Stimulated activated CD4-positive, alpha-beta T cell treated with anti-CD3 and anti-CD28 coated beads, Interleukin-12 subunit alpha, Interleukin-12 subunit beta, amount 100 ng/mL, for 4 hours (primary cell): ENCODE measurements at places on chromosomes 16 and 17.

DNA sequence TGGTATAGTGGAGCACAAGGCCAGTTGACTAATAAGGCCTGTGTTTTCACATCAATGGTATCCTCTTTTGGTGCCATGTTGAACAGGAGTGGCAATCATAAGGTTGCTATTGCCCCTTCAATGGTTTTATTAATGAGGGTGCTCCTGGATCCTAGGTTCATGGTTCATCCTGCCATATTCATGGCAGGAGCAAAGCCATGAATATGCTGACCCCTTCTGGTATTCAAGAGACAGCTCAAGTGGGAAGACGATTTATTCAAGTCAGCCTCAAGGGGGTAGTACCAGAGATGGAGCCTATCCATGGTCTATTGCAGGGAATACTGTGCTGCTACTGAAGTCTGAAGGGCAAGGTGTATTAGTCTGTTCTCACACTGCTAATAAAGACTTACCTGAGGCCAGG lies 2.6 kb downstream of the ABCA9 start:
- no peak for DNase-seq

- DNase-seq, result no peak
Measured at GRCh38 chr16:84115919-84116719, 623 bp downstream of the MBTPS1 start.

DNA sequence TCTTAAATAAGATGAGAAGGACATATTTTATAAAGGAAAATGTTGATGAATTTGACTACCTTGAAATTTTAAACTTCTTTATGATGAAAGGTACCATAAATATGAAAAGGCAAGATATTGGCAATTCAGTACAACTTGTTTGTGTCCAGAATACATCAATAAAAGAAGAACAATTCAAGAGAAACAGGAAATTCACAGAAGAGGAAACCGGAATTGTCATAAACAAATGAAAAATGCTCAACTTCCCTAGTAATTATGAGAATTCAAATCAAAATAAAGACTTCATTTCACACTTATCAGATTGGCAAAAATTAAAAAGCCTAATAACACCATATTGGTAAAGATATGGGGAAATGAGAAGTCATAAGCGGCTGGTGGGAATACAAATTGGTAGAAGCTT lies 54.3 kb downstream of the WSB1 start:
- DNase-seq, result no peak

DNA sequence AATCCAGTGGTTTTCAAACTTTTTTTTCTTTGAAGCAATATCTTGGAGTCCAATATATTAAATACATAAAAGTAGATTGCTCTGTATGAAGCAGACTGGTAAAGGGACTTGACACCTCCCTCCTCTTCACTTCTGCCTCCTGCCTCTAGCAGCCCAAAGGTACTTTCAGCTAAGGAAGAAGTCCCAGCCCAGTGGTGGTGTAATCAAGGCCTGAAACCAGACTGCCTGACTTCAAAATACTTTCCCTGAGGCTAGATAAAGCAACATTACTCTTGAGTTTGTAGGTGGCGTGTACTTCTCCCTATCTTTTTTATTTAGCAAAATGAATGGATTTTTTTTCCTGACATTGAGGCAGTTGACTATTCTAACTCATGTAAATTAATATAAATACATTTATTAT lies 122.4 kb upstream of the TMEM97 start:
- no peak for DNase-seq

DNA sequence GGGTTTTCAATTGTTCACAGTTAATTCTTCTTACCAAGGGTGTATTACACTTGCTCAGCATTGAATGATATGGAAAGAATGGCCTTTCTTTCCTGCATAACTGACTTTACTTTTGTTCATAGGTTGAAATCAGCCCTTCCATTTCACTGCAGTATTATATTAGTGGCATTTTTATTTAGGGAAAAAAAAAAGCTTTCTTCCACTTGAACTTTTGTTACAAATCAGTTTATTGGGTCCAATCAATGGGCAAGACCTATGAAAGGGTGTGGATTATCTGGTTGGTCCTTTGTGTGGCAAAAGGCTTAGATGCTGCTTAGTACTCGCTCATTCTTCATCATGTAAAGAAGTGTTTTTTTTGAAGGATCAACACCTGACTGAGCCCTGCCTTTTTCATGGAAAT lies 74.1 kb downstream of the WNT3 start:
- DNase-seq, result no peak

DNA sequence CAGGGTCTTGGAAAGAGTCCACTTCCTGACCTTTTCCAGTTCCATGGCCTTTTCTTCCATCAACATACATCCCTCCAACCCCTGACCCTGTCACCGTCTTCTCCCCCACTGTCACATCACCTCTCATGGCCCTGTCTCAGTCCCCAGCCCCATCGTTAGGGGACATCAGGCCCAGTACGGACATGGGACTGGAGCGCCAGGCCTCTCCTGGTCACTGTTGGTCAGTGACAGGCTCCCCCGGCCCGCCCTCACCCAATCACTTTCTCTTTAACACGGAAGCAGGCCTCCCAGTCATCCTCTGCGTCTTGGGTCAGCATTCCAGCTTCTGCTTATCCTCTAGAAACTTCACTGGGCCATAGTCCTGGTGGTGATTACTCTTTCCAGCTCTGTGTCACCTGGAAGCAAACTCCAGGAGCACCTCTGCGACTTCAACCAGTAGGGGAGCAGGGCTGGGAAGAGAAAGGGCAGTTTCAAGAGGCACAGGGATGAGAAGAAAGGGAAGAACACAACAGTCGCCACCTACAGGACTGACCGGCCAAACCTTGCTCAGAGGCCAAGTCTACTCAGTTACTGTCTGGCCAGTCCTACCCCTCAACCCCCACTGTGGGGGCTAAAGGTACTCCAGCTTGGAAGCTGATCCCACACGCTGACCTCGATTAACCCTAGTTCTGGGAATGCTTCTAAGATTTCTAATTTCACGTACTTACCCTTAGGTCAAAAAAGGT lies 15.9 kb upstream of the ICAM2 start:
- DNase-seq, result no peak

GRCh38 chr17:17966399-17966798 lies 5.8 kb downstream of the TOM1L2 start:
- DNase-seq, result no peak

DNA sequence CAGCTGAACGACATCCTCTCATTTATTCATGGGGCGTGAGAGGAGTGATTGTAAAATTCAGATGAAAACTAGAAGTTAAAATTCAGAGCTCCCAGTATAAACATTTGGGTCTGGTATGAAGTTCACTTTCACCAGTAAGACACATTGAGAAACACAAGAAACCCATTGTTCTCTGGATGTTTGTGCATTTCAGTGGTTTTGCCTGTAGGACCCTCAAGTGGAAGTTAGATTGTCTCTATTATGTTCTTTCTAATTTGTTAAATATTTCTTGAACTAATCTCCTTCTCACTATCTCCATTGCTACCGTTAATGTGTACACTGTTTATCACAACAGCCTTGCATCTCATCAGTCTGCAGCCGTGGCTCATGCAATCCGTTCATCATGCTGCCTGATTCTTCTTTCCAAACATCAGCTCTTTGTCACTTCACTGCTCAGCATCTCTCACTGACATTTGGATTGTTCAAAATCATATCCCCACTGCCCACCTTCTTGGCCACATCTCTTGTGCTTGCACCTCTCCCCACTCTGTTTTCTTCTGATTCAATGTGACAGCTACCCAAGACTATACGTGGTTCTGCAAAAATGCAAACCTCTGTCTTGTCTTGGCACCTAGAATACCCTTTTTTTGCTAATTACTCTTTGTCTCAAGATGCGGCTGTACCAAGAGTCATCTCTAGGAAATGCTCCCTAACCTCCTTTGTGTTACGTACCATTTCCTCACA lies 49.5 kb downstream of the HLF start:
- no peak for DNase-seq

GRCh38 chr17:61504697-61505096 lies 52.5 kb downstream of the TBX4 start:
- no peak for DNase-seq

- no peak for DNase-seq
Measured at GRCh38 chr16:65463652-65464260, 341.9 kb upstream of the CDH11 start.

DNA sequence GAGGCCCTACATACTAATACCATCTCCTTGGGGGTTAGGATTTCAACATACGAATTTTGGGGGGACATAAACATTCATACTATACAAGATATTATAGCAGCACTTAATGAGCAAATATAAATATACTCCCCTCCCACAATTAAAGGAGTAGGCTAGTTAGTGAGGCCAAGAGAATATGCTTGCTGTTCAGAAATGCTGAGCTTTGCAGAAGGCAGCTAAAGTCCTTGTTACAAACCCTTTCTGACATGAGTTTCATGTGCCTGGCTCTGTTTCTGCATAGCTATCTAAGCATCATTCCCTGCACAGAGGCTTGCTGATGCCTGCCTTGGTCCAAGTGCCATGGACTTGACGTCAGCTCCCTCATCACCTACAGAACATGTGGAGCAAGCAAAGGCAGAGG lies 73.5 kb downstream of the GP2 start:
- DNase-seq, result no peak

DNA sequence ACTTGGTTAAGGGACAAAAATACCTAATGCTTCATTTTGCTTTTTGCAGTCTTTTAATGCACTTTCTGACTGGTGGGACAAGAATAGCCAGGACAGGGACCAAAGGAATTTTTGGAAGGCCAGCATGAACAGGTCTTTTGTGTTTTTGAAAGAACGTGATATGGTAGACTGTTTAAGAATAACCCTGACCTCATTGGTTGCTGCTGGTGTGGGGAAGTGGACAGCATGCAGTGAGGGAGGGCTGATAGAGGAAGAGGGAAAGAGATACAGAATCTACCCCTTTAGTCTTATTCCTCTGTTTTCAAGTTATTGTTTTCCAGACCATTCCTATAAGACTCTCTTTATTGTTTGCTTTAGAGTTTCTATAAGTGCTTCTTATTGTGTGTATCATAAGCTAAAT lies 816.2 kb downstream of the CDH11 start:
- no peak for DNase-seq

DNA sequence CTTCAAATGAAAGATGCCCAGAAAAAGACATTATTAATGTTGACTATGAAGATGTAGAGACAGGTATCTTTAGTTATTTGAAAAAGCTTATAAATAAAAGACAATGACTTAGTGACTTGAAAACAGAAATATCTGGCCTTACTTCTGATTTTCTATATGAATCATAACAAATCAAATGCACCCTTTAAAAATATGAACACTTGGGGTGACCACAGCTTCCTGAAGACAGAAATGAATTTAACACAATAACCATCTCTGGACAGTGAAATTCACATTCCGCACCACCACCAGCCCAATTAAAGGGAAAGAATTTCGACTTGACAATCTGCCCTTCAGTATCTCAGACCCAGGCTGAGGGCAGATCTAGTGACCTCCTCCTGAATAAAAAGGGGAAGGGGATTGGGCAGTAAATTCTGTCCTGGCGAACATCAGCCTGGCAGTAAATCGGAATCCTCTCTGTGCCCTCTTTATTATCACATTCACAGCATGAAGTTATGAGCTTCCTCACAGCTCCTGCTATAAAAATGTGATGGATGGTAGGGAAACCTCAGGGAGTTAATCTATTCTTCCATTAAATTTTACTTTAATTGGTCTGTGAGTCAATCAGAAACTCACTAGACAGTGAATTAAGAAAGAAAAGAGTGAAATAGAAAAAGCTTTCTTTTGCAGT lies 131.5 kb downstream of the SNX11 start:
- no peak for DNase-seq

DNA sequence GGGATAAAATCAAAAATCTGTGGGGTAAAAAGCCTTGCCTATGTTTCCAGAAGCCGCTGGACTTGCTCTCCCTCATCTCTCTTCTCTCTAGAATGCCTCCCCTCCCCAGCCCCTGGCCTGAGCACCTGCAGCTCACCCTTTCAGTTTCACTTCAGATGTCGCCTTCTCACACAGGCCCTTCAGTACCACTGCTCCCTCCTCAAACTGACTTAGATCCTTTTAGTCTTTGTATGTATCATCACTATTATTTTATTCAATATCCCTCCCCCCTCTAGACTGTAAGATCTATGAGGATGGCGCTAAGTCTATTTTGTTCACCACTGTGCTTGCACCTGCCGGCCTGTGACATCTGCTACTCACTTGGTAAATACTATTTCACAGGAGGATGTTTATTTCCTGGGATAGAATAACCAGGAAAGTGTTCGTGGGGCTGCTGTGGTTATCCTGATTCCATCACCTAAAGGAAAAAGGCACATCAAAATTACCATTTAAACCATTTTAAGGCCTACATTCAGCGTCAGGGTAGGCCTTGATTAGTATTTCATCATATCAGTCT lies 122.3 kb downstream of the MRTFB start:
- peak; percentile 8 for DNase-seq

DNA sequence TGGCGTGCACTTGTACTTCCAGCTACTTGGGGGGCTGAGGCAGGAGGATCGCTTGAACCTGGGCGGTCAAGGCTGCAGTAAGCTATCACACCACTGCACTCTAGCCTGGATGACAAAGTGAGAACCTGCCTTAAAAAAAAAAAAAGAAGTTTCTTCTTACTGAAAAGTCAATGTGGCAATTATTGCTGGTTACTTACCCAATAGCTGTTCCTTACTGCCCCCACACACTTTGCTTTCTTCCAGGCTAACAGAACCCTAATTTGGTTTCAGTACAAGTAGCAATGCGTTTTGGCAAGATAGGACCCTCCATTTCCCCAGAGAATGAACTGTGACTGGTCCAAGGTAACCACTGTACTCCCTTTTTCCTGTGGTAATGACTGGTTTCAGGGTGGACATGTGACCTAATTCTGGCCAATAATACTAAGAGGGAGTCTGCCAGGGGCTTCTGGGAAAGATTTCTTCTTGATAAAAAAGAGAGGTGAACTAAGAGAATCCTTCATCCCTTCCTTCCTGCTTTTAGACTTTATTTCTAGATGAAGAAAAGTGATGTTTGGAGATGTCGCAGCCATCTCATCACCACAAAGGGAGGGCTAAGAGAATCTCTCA lies 58.8 kb upstream of the MSI2 start:
- no peak for DNase-seq

DNA sequence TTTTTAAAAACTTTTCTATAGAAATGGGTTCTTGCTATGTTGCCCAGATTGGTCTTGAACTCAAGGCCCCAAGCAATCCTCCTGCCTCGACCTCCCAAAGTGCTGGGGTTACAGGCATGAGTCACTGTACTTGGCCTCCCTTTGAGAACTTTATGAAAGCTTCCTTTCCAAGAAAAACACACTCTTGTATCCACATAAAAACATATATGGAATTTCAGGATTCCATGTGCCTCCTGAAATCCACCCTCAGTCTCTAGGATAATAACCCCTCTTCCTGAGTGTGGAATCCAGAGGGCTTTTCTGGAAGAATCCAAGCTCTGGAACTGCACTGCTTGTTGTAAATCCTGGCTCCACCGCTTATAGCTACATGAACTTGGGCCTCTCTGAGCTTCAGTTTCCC lies 53.2 kb upstream of the MRTFB start:
- no peak for DNase-seq
